Nasal cavity respiratory epithelium epithelial cell of viscerocranial mucosa (primary cell): ENCODE measurements at places on chromosomes 5 and 9. TPM values are rescaled to one million over a fixed set of nuclear protein-coding genes. Genes with fewer than 3 reads are reported as not detected.

Gene SLC4A9
- 0.07 and 0.34 TPM in 2 replicates for total RNA-seq

Gene FAT2
- 33.5 and 704 TPM in 2 replicates for total RNA-seq

Gene TXNDC15
- 41.2 and 64.6 TPM in 2 replicates for total RNA-seq

Gene PIK3R1
- total RNA-seq = 9.2 and 73.0 TPM in 2 replicates

Gene AFAP1L1
- 17.2 and 46.1 TPM in 2 replicates for total RNA-seq

Gene CCL21
- total RNA-seq = not detected in 2 replicates

Gene PCDHB9
- total RNA-seq = under 0.01 and 0.14 TPM in 2 replicates

Gene PDGFRB
- under 0.01 and 0.07 TPM in 2 replicates for total RNA-seq

Gene LRRC70
- 0.68 and 1.9 TPM in 2 replicates for total RNA-seq

Gene GAPT
- total RNA-seq = not detected in 2 replicates

Gene ALDH7A1
- 44.1 and 69.8 TPM in 2 replicates for total RNA-seq

Gene IGFBPL1
- total RNA-seq = 0.07 TPM in 1 of 2 replicates, not detected in the other

Gene BRINP1
- 0.34 and 14.4 TPM in 2 replicates for total RNA-seq

Gene ORM1
- not detected in 2 replicates for total RNA-seq

Gene LOX
- 0.34 and 17.3 TPM in 2 replicates for total RNA-seq

Gene ENTREP1
- total RNA-seq = 0.68 and 1.4 TPM in 2 replicates

Gene ATOX1
- 34.3 and 39.3 TPM in 2 replicates for total RNA-seq

Gene SRD5A1
- 16.7 and 40.2 TPM in 2 replicates for total RNA-seq

Gene PCDHGA10
- total RNA-seq = 1.7 and 7.5 TPM in 2 replicates

Gene MLANA
- not detected in 2 replicates for total RNA-seq

Gene CCIN
- total RNA-seq = under 0.01 TPM in 1 of 2 replicates, not detected in the other
